GF-D8 (cell line): ENCODE measurements at places on chromosomes 13 and 19.

- no peak for DNase-seq
These were observed 11.5 kb downstream of the MPHOSPH8 start for GRCh38 chr13:19645000-19645399.

GRCh38 chr19:12880551-12881171, 588 bp downstream of the DNASE2 start:
- no peak for DNase-seq

DNA sequence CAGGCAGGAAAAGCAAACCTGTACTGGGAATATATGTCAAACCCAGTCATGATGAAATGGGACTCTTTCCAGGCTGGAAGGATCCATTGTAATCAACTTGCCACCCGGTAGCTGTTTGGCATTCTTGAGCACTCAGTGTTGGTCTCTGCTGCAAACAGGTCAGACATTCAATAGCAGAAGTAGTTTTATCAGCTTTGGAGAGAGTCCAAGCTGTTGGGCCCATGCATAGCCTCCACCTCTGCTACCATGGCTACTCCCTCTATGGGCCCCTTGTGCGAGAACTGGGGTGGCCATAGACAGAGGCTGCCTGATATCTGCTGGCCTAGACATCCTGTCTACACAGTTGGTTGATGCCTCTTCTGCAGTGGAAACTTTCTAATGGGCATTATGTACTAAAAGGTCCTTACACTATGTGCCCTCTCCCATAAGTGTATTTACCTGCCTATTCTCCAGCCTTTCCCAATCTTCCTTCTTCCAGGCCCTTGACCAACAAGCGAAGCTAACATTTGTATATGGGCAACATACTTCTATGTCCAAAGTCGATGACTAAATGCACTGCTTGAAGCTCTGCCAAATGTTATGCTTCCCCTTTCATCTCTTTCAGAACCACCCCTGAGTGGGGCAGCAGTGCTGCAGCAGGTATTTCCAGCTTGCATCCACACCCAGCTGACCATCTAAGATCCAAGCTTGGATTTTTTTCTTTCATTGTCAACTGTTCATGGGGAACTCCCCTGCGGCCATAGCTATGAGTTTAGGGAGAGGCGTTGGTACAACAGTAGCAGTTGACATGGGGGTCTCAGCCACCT, 5.3 kb upstream of the RNF6 start:
- DNase-seq, result no peak

DNA sequence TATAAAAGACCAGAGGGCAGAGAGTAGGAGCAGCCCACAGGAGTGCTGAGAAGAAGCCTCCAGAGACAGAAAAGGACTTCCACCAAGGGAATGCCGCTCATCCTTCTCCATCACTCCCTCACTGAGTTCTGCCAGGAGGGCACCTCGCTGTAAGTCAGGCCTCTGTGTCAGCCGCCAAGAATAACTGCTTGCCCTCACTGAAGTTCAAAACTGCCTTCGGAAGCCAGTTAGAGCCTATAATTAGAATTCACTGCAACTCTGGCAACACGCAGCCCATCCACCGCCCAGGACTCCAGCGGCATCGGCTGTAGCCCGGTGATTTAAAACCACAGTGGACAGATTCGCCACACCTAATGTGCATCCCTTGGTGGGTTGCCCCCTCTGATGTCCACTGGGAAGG, 281.8 kb upstream of the ZNF507 start:
- DNase-seq, result no peak

DNA sequence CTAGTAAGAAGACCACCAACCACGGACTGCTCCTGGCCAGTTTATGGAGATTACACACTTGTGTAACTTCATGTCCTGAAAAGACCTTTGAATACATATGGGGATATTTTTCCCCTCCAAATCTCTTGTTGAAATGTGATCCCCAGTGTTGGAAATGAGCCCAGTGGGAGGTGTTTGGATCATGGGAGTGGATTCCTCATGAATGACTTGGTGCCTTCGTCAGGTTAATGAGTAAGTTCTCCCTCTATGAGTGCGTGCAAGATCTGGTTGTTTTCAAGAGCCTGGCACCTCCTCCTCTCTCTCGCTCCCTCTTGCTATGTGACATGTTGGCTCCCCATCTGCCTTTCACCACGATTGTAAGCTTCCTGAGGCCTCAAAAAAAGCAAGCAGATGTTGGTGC, 769.0 kb upstream of the SLITRK1 start:
- no peak for DNase-seq

GRCh38 chr19:55494172-55494761, 6.0 kb downstream of the SSC5D start:
- DNase-seq, result no peak

GRCh38 chr19:38316477-38317067, 825 bp upstream of the YIF1B start:
- no peak for DNase-seq

- DNase-seq, result no peak
These were observed 13.5 kb upstream of the ADGRE1 start for GRCh38 chr19:6873708-6874431.

- no peak for DNase-seq
These were observed 843 bp downstream of the NR2F6 start for GRCh38 chr19:17244618-17245534.
